ENCODE measurements at places on chromosomes 1 and 21. TPM values are rescaled to one million over a fixed set of nuclear protein-coding genes. Genes with fewer than 3 reads are reported as not detected.

DNA sequence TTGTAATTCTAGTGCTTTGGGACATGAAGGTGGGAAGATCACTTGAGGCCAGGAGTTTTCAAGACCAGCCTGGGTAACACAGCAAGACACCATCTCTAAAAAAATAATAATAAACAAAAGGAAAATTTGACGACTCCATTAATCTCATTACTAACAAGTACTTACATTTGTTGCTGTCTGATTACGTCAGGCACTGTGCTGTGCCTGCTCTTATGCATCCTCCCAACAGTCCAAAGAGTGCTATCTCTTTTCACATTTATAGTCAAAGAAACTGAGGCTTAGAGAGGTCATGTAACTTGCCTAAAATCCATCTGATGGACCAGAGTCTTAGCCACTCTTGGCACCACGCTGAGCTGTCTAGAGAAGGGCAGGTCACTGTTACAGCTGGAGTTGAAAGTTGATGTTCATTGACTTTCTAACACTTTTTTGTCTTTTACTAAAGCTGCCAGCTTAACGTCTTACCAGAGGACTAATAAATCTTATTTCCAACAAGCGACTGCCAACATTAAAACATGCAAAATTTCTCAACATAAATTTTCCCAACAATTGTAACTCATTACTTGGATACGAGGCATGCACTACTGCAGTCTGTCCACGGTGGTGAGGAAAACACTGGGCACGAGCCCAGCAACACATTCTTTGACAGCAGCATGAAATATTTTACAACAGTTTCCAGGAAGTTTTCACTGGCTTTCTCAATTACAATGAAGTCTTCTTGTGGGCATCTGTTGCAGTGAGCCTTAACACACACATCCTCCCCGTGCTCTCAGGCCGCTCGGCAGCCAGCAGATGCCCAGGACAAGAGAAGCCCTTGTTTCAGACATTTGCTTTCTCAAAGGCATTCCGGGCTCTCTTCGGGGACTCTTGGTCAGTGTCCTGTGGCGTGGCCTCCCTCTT is 262.9 kb upstream of the PROX1 start:
- peak; percentile 93 for ATAC-seq

GRCh38 chr1:59928996-59929395 is 2.4 kb upstream of the CYP2J2 start:
- ATAC-seq: no peak

- ATAC-seq: no peak
Measured at GRCh38 chr1:231527586-231528171, 790 bp upstream of the TSNAX start.

- ATAC-seq: no peak
Measured at GRCh38 chr1:158003406-158003800, 10.0 kb downstream of the KIRREL1 start.

DNA sequence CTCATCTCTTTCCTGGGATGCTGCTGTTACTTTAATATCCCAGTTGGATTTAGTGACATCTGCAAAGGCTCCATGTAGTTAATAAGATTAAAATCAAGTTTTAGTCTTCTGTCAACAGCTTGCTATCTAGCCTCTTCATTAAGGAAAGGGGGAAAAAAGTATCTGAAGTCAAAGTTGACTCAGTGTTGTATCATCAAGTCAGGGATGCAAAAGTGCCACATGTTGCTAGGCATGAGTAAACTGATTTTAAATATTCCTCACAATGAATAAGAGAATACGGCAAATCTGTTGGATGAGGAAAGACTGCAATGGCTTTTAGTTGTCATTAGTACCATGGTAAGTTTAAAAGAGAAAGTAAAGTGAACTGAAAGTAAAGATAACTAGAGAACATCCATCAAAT is 383.2 kb upstream of the ZRANB2 start:
- ATAC-seq: no peak

GRCh38 chr1:23037081-23037740 is 17.9 kb downstream of the KDM1A start:
- ATAC-seq: no peak

GRCh38 chr1:8495928-8496401 is 178.1 kb downstream of the SLC45A1 start:
- no peak for ATAC-seq

Gene CYYR1
- 2.3 TPM for total RNA-seq

Gene TMEM269
- total RNA-seq: 0.77 TPM

Gene SLC6A9
- 22.9 TPM for total RNA-seq

Gene KCNJ15
- 1.5 TPM for total RNA-seq
